ENCODE measurements at places on chromosomes 7 and 10.

GRCh38 chr10:86936661-86937501, 20.5 kb downstream of the MMRN2 start:
- no peak for DNase-seq

- DNase-seq = no peak
These were observed 10.7 kb upstream of the KMT2E start for GRCh38 chr7:105003275-105003674.

- no peak for DNase-seq
These were observed 361.1 kb downstream of the HGF start for GRCh38 chr7:81408728-81409127.

- DNase-seq = no peak
These were observed 37.5 kb downstream of the PFKFB3 start for GRCh38 chr10:6240254-6240653.

DNA sequence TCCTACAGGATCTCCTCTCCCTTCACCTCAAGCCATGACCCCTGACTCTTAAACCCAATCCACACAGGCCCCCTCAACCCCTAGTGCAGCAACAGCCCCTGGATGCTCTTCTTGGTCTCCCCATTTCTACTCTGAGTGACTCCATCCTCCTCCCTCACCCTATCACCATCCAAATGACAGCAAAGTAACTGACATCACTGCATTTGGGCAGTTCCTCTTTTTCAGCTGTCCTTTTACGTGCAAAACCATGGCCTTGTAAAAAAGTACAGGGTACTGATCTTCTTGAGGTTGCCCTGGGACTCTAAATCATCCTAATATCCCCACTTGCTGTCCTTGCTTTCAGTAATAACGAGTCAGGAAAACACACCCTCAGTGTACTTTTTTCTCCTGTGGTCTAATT, 454.9 kb downstream of the ADRA2A start:
- DNase-seq = no peak

- DNase-seq = no peak
These were observed 229.9 kb downstream of the RPS24 start for GRCh38 chr10:78263521-78263988.

- peak; percentile 34 for DNase-seq
These were observed 15.1 kb upstream of the ZNF273 start for GRCh38 chr7:64887756-64888508.

DNA sequence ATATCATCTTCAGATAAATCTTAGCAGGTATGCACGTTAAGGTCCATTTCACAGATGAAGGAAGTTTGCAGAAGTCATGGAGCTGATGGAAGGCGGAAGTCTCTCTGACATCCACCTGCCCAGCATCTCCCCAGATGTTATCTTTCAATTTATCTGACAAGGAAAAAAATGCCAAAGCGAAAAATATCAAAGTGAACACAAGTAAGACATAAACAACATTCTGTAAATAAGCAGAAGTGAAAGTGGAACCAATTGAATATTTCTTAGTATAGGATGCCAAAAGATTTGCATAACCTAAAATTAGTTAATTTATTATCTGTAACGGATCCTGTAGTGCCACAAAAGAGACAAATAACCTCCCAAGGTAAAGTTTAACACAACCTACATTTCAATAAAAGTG, 73.6 kb upstream of the NEBL start:
- DNase-seq = no peak

DNA sequence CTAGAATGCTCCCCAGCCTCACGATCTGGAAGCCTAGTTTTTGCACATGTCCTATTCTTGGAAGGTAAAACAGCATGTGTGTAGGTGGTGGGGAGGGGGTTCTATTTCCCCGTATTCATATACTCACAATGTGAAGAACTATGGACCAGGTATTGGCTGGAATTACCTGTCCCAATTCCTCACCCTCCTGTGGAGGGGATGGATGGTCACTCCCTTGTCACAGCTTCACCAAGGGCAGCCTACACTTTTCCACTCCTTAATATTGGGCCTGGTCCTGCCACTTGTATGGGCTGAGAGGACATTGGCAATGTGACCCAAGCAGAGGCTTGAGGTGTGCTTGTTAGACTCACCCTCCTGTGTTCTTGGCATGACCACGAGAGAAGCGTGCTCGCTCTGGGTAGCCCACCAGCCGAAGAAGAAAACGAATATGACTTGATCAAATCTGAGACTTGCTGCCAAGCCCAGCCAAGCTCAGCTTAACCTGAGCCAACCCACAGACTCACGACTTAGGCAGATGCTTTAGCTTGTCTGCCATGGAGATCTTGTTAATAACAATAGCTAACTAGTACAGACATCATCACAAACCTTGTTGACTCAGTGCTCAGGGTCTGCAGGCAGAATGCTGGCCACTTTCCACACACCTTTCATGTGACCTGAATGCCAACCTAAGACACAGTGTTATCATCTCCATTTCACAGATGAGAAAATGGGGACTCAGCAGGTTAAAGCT, 17.2 kb downstream of the ZNF488 start:
- no peak for DNase-seq

- no peak for DNase-seq
These were observed 81.6 kb downstream of the SFMBT2 start for GRCh38 chr10:7329219-7329618.

DNA sequence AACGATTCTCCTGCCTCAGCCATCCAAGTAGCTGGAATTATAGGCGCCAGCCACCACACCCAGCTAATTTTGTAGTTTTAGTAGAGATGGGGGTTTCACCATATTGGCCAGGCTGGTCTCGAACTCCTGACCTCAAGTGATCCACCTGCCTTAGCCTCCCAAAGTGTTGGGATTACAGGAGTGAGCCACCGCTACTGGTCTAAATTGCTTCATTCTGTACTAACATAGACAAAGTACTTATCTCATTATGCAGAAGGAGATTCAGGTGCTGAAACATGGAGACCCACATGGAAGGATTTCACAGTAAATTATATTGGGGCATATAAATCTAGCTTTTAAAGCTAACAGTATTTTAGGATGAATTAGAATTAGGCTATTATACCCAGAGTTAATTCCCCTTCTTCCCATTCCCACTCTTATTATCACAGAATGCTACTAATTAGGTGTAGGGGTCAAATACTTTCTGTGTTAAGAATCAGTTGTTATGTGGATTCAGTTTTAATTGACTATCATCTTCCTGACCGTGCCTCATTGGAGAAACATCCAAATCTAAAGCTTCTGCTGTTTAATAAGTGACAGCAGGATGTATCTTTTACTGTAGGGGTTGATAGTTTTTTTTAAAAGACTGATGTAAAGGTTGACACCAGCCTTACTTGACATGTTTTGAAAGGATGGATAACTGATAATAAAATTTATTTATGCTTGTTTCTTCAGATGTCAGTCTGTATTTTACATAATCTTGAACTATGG, 27.2 kb downstream of the ADK start:
- no peak for DNase-seq

- DNase-seq = no peak
These were observed 111.4 kb downstream of the INPP5A start for GRCh38 chr10:132648851-132649528.

- no peak for DNase-seq
These were observed 77.9 kb downstream of the INSIG1 start for GRCh38 chr7:155375337-155376277.

GRCh38 chr7:158313931-158314330, 273.7 kb downstream of the PTPRN2 start:
- no peak for DNase-seq

DNA sequence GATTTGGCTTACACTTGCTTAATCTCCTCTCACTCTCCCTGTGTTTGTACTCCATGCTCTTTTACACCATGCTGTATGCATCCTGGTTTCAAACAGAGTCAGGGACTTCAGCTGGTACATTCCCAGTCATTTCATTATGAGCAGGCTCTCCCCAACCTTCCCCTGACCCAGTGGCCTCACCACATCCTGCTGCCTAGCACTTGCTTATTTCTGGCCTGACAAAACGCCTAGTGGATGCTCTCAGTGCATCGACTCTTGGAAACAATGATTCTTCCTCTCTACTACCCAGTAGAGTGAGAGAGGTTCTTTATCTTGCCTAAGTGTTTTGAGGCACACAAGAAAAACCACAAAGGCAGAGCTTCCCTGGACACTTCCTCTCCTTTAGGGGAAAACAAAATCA, 63.4 kb downstream of the CAV1 start:
- DNase-seq = no peak

DNA sequence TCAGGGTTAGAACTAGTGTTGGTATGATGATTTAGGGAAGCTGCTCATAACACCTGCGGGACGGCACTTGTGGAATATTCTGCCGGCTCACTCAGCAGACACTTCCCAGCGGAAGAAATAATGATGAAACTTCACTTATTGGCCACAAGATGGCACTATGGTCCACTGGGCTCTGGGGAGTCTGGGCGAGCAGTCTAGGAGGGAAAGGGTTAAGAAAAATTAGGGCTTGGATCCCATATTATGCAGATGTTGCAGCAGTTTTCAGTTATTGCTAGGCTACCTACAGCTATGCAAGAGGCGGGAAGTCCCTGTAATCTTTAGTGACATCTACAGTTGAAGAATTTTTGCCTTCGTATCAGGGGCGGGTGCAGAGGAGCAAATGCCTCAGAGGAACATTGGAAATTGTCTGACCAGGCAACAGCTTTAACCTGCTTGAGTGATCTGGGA, 238.7 kb upstream of the PRSS58 start:
- DNase-seq = no peak
